Activated B cell treated with CpG ODN at 0.5 μM for 24 hours (primary cell): ENCODE measurements at places on chromosomes 6 and 20. TPM values are rescaled to one million over a fixed set of nuclear protein-coding genes. Genes with fewer than 3 reads are reported as not detected.

DNA sequence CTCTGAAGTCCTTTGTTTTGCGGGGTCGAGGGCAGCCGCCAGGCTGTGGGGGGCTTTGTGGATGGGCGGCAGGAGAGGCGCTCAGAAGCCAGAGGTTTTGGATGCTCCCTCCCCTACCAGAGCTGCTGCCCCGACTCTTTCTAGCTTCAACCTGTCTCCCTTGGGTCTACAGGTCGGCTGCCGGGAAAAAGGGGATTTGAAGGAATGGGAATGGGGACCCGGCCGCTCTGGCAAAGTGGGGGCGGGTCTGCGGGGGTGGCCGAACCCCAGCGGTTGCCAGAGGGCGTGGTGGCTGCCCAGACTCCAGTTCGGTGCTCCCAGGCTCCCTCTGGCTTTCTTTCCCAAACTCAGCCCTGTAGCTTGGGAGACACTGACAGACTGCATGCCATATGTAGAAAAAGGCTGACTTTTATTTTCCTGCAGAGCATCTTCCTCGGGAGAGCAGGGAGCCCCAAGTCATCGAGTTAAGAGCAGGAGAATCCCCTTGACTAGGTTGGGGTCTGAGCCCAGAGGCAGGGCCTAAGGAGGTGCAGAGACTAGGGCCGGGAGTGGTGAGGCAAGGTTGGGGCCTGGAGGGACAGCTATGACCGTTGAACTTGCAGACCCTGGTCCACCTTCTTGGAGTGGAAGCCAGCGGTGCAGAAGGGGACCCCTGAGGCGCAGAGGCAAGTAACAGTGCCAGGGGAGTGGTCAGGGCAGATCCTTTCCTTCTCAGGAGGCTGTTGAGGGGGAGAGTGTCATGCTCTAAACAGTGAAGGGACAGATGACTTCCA is 1.4 kb upstream of the PPP1R18 start:
- H3K36me3 ChIP-seq, result peaks cover 32% of the 10 kb centered on the region
- H3K4me1 ChIP-seq, result peaks cover 74% of the 10 kb centered on the region
- H3K27me3 ChIP-seq, result no peaks in the 10 kb centered on the region
- no peak for DNase-seq
- peak overlapping the region; percentile 92 for H3K4me3 ChIP-seq

DNA sequence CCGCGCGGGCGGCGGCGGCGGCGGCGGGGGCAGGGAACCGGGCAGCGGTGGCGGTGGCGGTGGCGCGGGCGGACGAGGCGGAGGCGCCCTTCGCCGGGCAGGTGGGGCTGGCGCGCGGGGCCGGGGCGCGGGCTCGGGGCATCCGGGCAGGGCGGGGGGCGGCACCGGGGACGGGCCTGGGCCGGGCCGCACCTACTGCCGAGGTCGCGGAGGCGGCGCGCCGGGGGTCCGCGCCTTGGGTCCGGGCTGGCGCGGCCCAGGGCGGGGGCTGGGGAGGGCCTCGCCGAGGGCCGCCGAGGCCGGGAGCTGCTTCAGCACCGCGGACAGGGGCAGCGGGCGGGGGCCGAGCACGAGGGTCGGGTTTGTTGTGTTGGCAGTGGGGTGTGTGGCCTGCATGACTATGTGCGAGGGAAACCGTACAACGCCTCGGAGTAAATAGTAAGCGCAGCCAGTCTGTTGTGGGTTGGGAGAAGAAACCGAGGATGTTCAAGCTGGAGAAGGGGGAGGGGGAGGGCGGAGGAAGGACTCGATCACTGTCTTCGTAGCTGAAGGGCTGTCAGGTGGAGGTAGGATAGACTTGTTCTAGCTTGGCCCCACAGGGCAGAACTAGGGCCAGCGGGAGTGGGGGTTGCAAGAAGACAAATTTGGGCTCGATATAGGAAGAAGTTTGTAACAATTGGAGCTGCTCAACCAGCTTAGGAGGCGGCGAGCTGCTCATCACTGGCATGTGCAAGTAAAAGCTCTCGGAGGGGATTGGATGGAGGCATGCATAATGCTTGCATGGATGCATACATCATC is 593 bp downstream of the MMP24 start:
- peak; percentile 36 for DNase-seq
- H3K4me3 ChIP-seq, result peak overlapping the region; percentile 69
- no peak overlapping the region for H3K27ac ChIP-seq
- H3K27me3 ChIP-seq, result peaks cover 37% of the 10 kb centered on the region
- H3K4me1 ChIP-seq, result peaks cover 11% of the 10 kb centered on the region
- peaks cover 8% of the 10 kb centered on the region for H3K36me3 ChIP-seq

GRCh38 chr20:35263532-35264341 is 14.2 kb downstream of the MMP24OS start:
- peaks cover 43% of the 10 kb centered on the region for H3K36me3 ChIP-seq
- no peaks in the 10 kb centered on the region for H3K27me3 ChIP-seq
- H3K27ac ChIP-seq, result no peak overlapping the region

DNA sequence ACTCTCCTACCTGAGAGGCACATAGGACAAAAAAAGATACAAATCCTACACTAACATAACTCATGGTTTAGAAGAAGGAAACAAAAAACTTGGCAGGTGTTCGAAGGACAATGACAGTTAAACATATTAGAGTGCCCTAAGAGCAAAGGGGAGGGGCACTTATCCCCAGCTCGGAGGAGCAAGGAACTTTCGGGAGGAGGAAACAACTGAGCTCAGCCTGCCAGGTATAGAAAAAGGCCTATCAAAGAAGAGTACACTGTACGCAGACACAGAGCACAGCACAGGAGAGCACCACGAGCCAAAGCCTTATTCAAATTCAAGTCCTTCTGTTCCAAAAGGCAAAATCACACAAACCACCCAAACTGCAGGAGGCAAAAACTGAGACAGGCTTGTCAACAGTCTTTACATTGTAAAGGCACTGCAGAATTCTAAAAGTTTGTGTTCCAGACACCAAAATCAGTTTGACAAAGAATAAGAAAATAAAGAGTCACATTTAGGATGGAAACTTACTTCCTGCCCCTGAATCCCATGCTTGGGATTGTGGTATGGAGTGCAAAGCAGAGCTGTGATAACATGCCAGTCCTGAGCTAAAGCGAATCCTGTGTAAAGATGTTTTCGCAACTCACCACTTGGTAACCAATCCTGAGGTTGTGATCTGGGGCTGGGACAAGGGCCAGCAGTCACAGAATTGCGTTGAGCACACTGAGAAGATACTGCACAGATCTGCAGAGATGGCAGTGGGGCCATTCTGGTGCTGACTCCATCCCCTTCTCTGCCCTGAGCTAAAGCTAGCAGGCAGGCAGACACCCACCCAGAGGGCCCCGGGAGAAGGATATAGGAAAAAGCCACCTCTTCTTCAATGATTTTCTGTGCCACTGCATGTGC is 108.6 kb downstream of the CHD6 start:
- DNase-seq, result no peak
- no peak overlapping the region for H3K27ac ChIP-seq
- no peaks in the 10 kb centered on the region for H3K27me3 ChIP-seq
- no peaks in the 10 kb centered on the region for H3K4me1 ChIP-seq

DNA sequence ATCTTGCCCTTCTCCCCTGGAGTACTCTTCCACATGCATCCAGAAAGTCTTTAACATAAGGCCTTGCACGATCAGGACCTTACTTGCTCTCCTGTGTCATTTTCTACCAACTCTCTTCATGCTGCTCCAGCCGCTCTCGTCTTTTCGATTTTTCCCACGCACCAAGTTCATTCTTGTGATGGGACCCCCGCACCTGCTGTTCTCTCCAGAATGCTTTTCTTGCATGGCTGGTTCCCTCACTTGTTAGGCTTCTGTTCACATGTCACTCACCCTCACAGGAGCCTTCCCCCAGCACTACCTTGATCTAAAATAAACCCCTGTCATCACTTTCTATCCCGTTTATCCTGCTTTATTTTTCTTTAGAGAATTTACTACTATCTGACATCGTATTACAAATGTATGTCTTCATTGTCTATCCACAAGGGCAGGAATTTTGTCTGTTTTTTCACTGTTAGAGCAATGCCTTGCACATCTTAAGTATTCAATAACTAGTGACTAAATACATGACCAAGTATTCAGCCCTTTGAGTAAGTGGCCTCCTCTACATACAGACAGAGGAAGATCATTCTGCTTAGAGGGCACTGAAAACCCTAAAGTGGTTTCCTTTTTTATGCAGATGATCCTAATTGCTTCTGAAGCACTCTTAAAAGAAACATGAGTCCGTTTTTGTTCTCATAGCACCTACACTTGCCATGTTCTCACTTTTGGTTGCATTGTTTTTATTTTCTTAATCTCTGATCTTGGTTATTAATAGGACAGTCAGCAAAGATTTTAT is 166.9 kb downstream of the SLC16A10 start:
- no peak overlapping the region for H3K4me3 ChIP-seq
- peaks cover 7% of the 10 kb centered on the region for H3K4me1 ChIP-seq
- no peak for DNase-seq
- no peaks in the 10 kb centered on the region for H3K27me3 ChIP-seq
- no peak overlapping the region for H3K27ac ChIP-seq

The TMEM244 gene
- total RNA-seq, result not detected in 2 replicates

The FILIP1 gene
- not detected in 2 replicates for total RNA-seq

The SCRT2 gene
- not detected in 2 replicates for total RNA-seq

The DDX43 gene
- total RNA-seq, result 1.4 and 1.6 TPM in 2 replicates

The TFAP2C gene
- total RNA-seq, result not detected in 2 replicates

The PCK1 gene
- total RNA-seq, result not detected in 2 replicates

The SCGN gene
- total RNA-seq, result not detected in 2 replicates

The BNIP5 gene
- 0.10 and 0.11 TPM in 2 replicates for total RNA-seq

The ZNF391 gene
- 4.8 and 5.9 TPM in 2 replicates for total RNA-seq
